ENCODE measurements at places on chromosomes 12 and 14.

DNA sequence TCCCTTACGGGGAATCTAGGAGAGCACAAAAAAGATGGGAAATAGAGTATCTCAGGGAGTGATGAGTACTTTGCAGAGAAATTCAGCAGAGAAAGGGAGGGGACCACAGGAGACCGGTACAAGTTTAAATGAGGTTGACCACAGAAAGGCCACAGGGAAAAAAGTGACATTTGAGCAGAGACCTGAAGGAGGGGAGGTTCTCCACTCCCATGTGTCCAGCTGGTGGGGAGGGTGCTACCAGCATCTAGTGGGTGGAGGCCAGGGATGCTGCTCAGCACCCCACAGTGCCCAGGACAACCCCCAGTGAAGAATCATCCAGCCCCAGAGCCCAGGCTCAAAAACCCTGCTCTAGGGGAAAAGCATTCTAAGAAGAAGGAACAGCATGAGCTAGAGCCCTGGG is 34.6 kb downstream of the TESC start:
- DNase-seq = no peak

- DNase-seq = peak; percentile 49
Observed at GRCh38 chr12:26938701-26939062, 412 bp downstream of the FGFR1OP2 start.

DNA sequence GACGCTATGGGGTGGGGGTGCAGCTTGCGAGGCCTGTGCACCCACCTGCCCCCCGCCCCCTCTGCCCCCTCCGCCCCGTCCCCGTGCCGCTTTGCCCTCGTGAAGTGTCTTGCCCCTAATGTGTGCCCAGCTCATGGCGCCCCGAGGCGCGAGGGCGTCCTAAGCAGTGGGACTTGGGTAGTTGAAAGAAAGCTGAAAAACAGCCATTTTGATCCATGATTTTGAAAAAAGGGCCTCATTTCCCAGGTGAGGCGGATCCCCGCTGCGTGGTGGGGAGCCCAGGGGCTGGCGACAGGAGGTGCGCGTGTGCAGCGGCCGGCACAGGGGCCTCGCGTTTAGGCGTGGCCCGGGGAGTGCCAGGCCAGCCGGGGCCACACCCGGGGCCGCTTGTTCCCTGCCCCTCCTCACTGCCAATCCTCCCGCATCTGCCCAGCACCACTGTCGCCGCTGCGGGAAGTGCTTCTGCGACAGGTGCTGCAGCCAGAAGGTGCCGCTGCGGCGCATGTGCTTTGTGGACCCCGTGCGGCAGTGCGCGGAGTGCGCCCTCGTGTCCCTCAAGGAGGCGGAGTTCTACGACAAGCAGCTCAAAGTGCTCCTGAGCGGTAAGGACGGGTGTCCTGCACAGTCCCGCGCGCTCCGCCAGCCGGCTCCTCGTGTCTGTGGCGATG is 11.8 kb downstream of the ZFYVE21 start:
- DNase-seq = no peak

DNA sequence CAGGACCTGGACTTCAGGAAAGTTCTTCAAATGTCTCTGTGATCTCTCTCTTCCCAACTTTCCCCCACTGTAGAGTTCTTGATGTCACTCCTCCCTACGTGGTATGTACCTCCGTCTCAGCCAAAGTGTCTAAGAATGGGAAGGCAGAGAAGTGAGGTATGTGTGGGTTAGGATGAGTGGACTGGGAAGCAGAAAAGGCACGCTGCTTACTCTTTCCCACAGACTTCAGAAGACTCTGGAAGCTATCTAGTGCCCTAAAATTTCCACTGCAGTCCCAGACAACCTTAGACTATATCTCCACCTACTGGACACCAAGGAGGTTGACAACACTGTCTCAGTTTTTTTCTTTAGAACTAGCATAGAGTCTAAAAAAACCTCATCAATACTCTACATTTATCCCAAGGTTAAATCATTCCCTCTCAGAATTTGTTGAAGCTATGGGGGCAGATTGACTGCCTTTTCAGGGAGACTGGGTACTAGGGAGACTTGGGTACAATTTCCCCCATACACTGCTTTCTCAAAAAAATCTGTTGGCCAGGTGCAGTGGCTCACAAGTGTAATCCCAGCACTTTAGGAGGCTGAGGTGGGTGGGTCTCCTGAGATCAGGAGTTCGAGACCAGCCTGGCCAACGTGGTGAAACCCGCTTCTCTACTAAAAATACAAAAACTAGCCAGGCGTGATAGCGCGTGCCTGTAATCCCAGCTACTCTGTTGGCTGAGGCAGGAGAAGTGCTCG is 20.6 kb upstream of the ITGA5 start:
- peak; percentile 76 for DNase-seq

GRCh38 chr14:64954491-64955240 is 12.1 kb upstream of the GPX2 start:
- DNase-seq = no peak

DNA sequence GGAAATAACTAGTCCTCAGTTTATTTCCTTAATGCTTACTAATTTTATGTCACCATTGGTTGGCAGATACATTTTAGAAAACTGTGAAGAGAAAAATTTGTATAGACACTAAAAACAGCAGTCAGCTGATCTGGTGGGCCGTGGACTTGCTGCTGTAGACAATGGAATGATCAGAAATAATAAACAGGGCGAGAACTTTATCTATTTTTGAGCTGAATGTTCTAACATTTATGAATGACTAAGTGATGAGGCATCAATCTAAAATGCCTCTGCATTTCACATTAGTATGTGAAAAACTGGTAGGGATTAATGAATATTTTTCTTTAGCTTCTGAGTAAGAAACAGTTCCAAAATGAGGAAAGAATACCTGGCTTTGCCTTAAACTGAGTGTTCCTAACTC is 24.8 kb upstream of the PKP2 start:
- DNase-seq = no peak

- DNase-seq = no peak
Observed at GRCh38 chr12:48512855-48513254, 12.6 kb upstream of the OR8S1 start.

DNA sequence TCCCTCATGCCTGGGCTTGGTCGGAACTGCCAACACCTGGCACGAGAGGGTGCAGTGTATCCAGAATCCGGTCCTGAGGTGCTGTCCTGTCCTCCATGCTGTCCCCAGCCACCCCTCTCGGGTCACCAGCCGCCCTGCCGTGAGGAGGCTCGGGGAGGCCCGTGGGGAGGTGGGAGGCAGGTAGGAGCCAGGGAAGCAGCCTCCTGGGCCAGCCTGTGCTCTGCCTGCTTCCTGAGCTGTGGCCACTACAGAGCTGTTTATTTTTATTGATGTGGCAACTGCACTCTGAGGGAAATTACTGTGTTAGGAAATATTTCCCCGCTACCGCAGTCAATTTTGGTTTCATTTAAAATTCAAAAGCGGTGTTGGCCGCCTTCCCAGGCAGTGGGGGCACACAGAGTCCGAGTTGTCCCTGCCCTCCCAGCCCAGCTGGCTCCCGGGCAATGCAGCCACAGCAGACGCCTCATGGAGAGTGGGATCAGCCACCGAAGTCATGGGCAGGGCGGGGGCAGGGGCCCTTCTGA is 18.3 kb downstream of the NOC4L start:
- no peak for DNase-seq

DNA sequence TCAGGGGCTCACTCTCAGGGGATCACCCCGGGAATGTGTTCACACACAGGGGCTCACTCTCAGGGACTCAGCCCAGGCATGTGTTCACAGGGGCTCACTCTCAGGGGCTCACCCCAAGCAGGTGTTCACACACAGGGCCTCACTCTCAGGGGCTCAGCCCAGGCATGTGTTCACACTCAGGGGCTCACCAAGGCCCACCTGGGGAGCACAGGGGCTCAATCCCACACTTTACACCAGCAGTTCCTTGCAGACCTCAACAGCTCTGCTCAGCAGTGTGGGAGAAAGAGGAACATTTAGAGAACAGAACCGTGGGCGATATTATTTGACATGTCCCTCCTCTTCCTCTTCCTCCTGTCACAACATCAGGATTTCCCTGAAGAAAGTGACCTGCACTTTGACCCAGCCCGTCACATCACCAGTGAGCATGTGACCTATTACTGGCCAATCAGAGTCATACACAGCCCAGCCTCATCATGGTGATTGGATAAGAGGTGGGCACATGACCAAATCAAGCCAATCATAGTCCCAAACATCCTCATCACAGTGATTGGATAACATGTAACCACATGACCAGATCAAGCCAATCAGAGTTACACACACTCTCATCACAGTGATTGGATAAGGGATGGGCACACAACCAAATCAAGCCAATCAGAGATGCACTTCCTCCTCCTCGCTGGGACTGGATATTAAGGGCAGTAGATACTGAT is 359.4 kb upstream of the SFSWAP start:
- DNase-seq = peak; percentile 53
